Myocyte (in vitro differentiated cells): ENCODE measurements at places on chromosomes 2 and 18. TPM values are rescaled to one million over a fixed set of nuclear protein-coding genes. Genes with fewer than 3 reads are reported as not detected.

The C18orf63 gene
- total RNA-seq = not detected in 2 replicates

The ARHGAP28 gene
- total RNA-seq = 14.7 and 17.8 TPM in 2 replicates

The UGT1A8 gene
- total RNA-seq = not detected in 2 replicates

The HOXD4 gene
- total RNA-seq = not detected in 2 replicates

The IL36G gene
- not detected in 2 replicates for total RNA-seq

The GPR45 gene
- not detected in 2 replicates for total RNA-seq

The NEURL3 gene
- total RNA-seq = not detected in 2 replicates

The ADCY3 gene
- 3.5 and 6.5 TPM in 2 replicates for total RNA-seq

The ANKRD30B gene
- total RNA-seq = 0.88 and 1.6 TPM in 2 replicates

The TRMT61B gene
- 13.1 and 16.2 TPM in 2 replicates for total RNA-seq

The UGT1A9 gene
- not detected in 2 replicates for total RNA-seq

The PLCD4 gene
- 9.9 and 11.8 TPM in 2 replicates for total RNA-seq

The HSPD1 gene
- 119 and 133 TPM in 2 replicates for total RNA-seq

The INPP5D gene
- total RNA-seq = 1.1 and 2.5 TPM in 2 replicates

The RAB12 gene
- 97.9 and 98.4 TPM in 2 replicates for total RNA-seq

The C2orf81 gene
- total RNA-seq = 0.26 and 1.4 TPM in 2 replicates
